Upper lobe of right lung (tissue), 1 donor: ENCODE measurements at places on chromosomes 1 and 21. TPM values are rescaled to one million over a fixed set of nuclear protein-coding genes. Genes with fewer than 3 reads are reported as not detected.

DNA sequence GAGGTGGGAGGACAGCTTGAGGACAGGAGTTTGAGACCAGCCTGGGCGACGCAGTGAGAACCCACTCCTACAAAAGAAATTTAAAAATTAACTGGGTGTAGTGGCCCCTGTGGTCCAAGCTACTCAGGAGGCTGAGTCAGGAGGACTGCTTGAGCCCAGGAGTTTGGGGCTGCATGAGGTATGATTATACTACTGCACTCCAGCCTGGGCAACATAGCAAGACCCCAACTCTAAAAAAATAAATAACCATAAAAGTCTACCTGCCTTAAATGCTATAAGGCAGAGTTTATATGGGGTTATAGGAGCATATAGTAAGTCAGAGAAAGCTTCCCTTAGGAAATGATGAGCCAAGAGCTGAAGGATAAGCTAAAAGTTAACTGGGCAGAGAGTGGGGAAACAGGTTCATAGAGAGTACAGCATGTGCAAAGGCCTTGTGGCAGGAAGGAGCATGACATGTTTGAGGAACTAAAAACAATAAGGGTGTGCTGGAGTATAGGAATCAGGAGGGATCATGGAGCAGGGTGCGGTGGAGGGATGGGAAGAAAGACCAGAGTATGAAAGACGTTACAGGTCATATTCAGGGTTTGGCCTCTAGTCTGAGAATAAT is 68.3 kb downstream of the ADSS2 start:
- H3K27me3 ChIP-seq: no peaks in the 10 kb centered on the region
- DNase-seq: no peak
- H3K4me1 ChIP-seq: no peaks in the 10 kb centered on the region
- H3K27ac ChIP-seq: no peak overlapping the region
- no peaks in the 10 kb centered on the region for H3K36me3 ChIP-seq

DNA sequence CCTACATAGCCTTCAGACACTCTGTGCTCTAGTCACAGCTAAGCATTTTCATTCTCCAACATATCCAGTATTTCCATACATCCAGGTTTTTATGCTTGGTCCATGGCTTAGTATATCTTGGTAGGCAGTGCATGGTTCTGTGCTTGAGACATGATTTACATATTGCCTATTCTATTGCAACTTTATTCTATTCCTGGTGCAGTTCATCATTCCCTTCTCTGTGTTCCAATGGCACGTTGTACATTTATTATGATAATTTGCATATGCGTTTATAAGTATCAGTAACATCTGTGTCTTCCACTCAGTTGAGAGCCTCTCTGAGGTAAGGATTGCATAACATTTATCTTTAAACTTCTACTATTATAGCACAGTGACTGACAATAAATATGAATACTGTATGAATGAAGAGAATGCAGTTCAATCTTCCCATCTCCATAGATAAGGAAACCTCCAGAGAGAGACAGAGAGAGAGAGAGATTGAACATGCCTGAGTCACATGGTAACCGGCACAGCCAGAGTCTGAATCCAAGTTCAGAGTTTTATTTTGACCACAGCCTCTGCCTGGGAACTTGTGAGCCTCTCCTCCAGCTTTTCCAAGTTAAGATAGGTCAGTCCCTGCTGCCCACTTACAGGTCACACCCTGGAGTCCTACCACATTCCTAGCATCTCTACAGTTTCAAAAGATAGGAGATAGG is 41.5 kb downstream of the PLPPR5 start:
- H3K27ac ChIP-seq: no peak overlapping the region
- no peaks in the 10 kb centered on the region for H3K36me3 ChIP-seq
- no peaks in the 10 kb centered on the region for H3K4me1 ChIP-seq
- no peak for DNase-seq
- no peaks in the 10 kb centered on the region for H3K27me3 ChIP-seq

DNA sequence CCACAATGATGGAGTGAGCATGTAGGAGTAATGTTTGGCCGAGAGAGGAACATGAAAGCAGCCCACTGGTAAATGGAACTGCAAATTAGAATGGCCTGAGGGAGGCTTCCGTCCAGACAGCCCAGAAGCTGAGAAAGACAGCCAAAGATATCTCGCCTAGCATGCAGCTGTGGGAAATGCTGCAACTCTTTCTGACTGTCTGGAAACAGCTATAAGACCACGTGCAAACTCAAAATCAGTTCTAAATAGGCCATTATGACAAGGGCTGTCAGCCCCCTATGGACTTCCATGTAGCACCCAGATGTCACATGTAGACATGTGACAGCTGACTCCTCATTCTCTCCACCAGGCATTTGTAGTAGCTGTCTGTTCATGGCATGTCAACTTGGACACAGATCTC is 62.9 kb upstream of the ATP1A1 start:
- H3K27ac ChIP-seq: no peak overlapping the region
- no peak for DNase-seq
- no peaks in the 10 kb centered on the region for H3K27me3 ChIP-seq
- no peak overlapping the region for H3K4me3 ChIP-seq
- H3K36me3 ChIP-seq: no peaks in the 10 kb centered on the region

- H3K36me3 ChIP-seq: no peaks in the 10 kb centered on the region
- H3K27me3 ChIP-seq: peaks cover 44% of the 10 kb centered on the region
- H3K4me1 ChIP-seq: peaks cover under 1% of the 10 kb centered on the region
- H3K4me3 ChIP-seq: no peak overlapping the region
Measured at GRCh38 chr1:205047764-205048231, 4.8 kb downstream of the CNTN2 start.

DNA sequence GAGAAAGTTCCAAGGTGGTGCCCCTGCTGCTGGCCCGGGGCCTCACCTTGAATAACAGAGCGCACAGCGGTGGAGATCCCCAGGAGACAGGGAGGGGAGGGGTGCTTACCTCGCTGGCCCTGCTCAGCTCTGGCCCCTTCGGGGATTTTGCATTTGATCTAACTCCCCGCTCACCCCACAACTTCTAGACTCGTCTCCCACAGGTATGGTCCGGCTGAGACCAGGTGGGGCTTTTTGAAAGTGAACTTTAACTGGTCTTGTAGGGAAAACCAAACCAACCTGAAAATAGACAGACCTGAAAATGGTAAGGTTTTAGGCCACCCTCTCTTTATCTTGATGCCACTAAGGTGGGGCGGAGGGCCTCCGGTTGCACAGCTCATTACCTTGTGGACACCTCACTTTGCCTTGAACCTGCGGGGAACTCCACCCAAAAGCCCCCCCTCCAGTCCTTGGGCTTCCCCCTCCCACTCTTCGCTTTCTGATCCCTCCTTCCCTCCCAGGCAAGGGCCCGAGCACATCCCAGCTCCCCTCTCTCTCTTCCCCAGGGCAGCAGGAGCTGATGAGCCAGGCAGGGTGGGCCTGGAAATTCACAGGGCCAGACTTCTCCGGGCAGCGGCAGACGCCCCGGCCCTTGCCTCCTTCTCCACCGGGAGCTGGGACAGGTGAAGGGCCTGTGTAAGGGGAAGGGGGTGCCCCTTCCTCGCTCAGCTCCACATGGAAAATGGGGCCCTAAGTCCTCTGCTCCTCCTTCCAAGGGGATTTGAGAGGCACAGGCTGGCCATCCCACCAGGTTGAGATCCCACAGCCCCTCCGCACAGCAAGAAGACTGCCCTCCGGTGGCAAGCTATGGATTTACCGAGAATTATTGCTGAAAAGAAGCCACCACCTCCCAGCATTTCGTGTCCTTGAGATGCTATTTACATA is 16.1 kb downstream of the TNFRSF8 start:
- no peak overlapping the region for H3K27ac ChIP-seq
- no peaks in the 10 kb centered on the region for H3K36me3 ChIP-seq
- no peak overlapping the region for H3K4me3 ChIP-seq
- no peaks in the 10 kb centered on the region for H3K27me3 ChIP-seq

DNA sequence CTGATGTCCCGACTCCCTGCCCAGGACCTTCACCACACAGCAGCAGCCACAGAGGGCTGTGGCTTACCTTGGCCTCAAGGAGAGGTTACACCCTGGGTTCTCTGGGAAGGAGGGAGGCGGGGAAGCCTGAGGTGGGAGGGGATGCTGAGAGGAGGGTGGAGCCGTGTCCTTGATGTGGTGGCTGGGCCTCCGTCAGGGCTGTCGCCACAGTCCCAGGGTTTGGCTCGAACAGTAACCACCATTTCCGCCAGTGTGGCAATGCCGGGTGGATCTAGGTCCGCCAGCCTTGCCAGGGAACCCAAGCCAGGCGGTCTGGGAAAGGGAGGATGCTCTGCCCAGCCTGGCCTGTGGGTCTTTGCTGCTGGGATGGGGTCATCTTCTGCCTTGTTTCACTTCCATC is 18.4 kb upstream of the CDCA8 start:
- H3K36me3 ChIP-seq: no peaks in the 10 kb centered on the region
- H3K27ac ChIP-seq: no peak overlapping the region
- H3K27me3 ChIP-seq: no peaks in the 10 kb centered on the region
- H3K4me1 ChIP-seq: peaks cover 11% of the 10 kb centered on the region
- DNase-seq: no peak

DNA sequence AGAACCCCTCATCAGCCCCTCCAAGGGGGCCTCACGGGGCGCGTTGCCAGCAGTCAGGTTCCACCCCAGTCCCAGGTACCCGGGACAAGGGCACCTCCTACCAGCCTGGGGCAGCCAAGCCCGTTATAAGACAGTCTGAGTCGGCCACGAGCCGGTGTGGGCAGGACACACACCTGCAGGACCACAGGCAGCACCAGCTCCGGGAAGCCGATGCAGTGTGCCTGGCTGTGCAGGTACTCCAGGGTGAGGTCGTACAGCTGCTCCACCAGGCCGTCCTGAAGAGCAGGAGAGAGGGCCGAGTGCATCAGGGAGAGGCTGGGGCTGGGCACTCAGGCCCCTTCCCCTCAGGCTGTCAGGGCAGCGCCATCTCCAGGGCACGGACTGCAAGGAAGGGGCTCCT is 11.1 kb downstream of the NOC2L start:
- DNase-seq: no peak
- H3K27ac ChIP-seq: no peak overlapping the region
- H3K36me3 ChIP-seq: peaks cover 68% of the 10 kb centered on the region
- peaks cover 4% of the 10 kb centered on the region for H3K27me3 ChIP-seq

DNA sequence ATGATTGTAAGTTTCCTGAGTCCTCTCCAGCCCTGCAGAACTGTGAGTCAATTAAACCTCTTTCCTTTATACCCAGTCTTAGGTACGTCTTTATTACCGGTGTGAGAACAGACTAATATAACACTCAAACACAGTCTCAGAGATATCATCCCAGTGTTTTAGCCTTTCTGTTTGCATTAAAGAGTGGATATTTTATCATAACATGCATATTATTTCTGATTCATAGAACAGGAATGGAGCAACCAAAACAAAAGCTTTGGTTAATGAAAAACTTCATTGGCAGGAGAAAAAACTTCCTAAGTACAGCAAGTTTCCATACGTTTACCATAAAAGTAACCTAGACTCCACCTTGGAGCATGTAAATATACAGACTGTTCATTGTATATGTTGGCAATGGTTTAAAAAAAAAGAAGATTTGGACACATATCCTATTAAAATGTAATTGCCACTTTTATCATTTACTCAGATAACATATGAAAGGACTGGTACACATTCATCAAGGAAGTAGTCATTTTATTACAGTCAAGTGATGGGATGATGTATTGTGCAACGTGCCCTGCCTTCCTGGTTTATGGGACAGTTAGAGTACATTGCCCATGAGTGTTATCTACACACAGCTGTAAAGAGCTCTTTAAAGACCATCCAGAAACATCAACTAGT is 144.8 kb downstream of the ETS2 start:
- DNase-seq: no peak
- H3K27ac ChIP-seq: no peak overlapping the region
- no peak overlapping the region for H3K4me3 ChIP-seq
- H3K36me3 ChIP-seq: no peaks in the 10 kb centered on the region

DNA sequence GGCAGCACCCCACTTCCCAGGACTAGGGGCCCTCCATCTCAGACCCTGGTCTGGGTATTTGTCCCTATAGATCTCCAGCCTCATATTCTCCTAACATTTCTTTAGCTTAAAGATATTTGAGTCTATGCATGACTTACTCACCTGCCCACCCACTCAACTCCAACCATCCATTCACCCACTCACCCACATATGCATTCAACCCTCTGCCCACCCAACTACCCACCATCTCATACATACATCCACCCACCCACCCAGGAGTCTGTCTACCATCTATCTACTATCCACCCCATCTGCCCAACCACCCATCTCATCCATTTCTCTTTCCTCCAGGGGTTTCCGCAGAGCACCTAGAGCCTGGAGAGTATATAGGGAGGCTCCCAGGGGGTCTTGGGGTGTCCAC is 42.7 kb downstream of the FAAH start:
- H3K36me3 ChIP-seq: no peaks in the 10 kb centered on the region
- H3K4me1 ChIP-seq: no peaks in the 10 kb centered on the region
- no peak for DNase-seq
- no peak overlapping the region for H3K4me3 ChIP-seq
- no peak overlapping the region for H3K27ac ChIP-seq
- H3K27me3 ChIP-seq: no peaks in the 10 kb centered on the region

DNA sequence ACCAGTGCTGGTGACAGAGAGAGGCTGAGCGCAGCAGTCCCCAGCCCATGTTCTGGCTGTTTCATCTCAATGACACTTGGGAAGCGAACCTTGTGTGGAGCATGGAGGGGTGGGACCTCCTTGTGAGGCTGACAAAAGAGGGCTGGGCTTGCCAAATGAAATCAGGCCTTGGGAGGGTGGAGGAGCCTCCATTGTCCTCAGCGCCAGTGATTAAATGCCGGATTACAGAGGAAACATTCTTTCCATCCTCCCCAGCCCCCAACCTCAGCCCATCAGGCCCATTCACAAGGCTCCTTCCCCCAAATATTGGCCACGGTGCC is 63.3 kb upstream of the PAXBP1 start:
- no peaks in the 10 kb centered on the region for H3K4me1 ChIP-seq
- no peak overlapping the region for H3K27ac ChIP-seq
- no peaks in the 10 kb centered on the region for H3K27me3 ChIP-seq
- no peaks in the 10 kb centered on the region for H3K36me3 ChIP-seq
- no peak for DNase-seq
- no peak overlapping the region for H3K4me3 ChIP-seq

GRCh38 chr1:20095564-20096434 is 23.5 kb downstream of the PLA2G2D start:
- H3K27me3 ChIP-seq: no peaks in the 10 kb centered on the region
- H3K27ac ChIP-seq: no peak overlapping the region
- H3K4me1 ChIP-seq: peaks cover 4% of the 10 kb centered on the region
- H3K36me3 ChIP-seq: no peaks in the 10 kb centered on the region
- no peak overlapping the region for H3K4me3 ChIP-seq

Gene SHISA4
- total RNA-seq: 8.6 TPM

Gene SLC6A17
- total RNA-seq: 0.06 TPM

Gene LMX1A
- total RNA-seq: not detected
